ENCODE measurements at places on chromosomes 11 and 22.
A peak's percentile ranks its signal among the peaks of the same experiment; 100 is the strongest.

GRCh38 chr11:78244080-78244479, 55.4 kb downstream of the USP35 start:
- no peak for DNase-seq

- peak; percentile 57 for DNase-seq
Observed at GRCh38 chr22:48488149-48488551, 1339.5 kb downstream of the BRD1 start.

GRCh38 chr22:27580311-27580897, 221.2 kb downstream of the MN1 start:
- DNase-seq = no peak

DNA sequence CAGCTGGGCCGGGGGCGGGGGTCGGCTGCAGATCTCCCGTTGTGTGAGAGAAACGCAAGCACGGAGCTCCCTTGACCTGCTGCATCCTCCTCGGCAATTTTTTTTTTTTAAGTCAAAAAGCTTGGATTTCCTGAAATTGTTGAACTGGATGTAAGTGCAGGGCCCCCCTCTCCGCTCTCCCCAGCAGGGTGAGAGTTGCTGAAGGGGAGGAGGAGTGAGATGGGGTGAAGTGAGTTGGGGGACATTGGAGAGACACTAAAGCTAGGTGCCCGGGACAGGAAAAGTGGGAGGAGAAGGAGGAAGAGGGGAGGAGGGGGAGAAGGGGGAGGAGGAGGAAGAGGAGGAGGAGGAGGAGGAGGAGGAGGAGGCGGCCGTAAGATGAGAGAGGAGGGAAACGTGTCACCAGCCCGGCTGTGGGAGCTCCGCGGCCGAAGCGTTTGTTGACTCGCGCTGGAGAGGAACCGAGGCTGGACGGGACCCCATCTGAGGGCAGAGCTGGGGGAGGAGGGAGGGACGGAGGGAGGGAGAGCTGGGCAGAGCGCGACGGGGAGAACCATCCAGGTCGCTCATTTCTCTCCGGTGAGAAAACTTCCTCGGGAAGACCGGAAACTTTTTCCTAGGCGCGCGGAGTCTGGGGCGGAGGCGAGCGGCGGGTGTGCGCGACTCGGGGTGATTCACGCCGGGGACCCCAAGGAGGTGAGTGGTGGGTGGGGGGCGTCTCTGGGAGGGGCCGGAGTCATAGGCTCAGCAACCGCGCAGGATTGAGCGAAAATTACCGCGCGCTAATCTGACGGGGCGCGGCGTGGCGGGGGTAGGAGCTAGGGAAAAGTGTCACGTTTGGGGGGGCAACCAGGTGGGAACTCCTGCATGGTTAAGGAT, 80.2 kb downstream of the PRR5L start:
- DNase-seq = peak; percentile 75

DNA sequence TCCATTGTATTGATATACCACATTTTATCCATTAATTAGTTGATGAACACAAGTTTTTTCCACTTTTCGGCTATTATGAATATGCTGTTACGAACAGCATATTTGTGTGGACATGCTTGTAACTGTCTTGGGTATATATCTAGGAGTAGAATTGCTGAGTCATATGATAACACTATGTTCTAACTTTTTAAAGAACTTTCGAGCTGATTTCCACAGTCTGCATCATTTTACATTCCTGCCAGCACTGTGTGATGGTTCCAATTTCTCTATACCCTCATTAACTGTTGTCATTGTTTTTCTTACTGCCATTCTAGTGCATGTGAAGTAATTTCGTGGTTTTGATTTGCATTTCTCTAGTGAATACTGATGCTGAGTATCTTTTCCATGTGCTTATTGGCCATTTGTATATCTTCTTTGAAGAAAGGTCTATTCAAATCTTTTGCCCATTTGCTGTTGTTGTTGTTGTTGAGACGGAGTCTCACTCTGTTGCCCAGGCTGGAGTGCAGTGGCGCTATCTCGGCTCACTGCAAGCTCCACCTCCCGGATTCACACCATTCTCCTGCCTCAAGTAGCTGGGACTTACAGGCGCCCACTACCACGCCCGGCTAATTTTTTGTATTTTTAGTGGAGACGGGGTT, 7.4 kb upstream of the RCE1 start:
- peak; percentile 1 for DNase-seq

DNA sequence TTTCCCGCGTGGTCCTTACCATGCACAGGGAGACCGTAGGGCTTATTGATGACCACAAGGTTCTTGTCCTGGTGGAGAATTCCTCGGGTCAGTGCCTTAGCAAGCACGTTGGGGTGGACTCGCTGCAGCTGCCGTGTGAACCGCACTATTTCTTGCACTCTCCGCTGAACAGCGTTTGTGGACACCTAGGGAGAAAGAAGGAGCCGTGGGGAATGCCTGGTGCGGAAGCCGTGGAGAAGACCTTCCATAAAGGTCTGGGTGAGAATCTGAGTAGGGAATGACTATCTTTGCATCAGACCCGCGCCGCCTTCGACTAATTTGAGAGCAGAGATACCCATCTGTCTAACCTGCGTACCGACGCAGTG, 597 bp downstream of the RPUSD4 start:
- DNase-seq = no peak

- DNase-seq = no peak
Observed at GRCh38 chr11:32311346-32312065, 123.8 kb downstream of the WT1 start.

- peak; percentile 30 for DNase-seq
Observed at GRCh38 chr11:77063407-77063806, 3.4 kb upstream of the CAPN5 start.

DNA sequence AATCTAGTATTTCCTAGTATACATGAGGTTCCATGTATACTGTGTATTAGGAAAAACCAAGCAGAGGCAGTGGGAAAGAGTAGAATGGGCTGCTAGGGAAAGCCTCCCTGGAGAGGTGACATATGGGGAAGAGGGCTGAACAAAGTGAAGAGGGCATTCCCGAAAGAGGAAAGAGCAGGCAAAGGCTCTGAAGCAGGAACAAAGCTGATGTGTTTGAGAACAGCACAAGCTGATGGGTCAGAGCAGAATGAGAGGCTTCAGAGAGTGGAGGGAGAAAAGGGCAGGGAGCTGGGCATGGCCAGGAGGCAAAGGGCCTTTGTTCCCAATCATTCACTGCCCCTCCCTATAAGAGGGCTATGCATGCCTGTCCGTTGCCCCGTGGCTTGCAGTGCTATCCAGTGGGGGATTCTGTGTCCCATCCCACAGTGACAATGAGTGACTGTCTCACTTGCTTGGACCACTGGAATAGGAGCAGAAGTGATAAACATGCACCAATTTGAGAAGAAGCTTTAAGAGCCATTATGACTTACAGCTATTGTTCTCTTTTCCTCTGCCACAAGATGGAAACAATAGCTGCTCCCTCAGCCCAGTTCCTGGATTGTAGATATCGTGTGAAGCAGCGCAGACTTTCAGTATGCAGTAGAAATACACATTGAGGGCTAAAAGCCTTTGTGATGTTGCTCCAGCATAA, 39.6 kb downstream of the GALNT18 start:
- peak; percentile 22 for DNase-seq

DNA sequence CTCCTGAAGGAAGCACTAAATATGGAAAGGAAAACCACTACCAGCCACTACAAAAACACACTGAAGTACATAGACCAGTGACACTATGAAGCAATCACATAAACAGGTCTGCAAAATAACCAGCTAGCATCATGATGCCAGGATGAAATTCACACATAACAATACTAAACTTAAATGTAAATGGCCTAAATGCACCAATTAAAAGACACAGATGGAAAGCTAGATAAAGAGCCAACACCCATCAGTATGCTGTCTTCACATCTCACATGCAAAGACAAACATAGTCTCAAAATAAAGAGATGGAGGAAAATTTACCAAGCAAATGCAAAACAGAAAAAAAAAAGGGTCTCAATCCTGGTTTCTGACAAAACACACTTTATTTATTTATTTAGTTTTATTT, 171.7 kb downstream of the TTC28 start:
- no peak for DNase-seq

Data from islet precursor cell (in vitro differentiated cells).